Kidney tubule cell (primary cell): ENCODE measurements at places on chromosomes 5 and 9.
A peak's percentile ranks its signal among the peaks of the same experiment; 100 is the strongest.

DNA sequence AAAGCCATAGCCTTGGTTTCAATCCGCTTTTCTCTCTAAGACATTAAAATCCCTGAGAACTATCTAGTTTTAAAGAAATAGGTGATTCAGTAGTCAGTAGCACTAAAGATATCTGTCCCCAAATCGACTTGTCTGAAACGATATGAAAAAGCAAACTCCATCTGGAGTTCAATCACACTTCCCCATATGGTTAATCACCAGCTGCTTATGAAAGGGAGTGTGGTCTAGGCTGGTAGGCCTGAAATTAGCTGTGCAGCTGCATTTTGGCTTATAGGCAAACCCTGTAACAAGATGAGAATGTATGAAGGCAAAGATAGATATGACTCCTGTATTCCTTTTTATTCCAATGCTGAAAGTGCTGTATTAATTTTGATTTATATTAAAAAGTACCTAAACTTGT, 65.9 kb downstream of the DMRTA1 start:
- DNase-seq: peak; percentile 0

DNA sequence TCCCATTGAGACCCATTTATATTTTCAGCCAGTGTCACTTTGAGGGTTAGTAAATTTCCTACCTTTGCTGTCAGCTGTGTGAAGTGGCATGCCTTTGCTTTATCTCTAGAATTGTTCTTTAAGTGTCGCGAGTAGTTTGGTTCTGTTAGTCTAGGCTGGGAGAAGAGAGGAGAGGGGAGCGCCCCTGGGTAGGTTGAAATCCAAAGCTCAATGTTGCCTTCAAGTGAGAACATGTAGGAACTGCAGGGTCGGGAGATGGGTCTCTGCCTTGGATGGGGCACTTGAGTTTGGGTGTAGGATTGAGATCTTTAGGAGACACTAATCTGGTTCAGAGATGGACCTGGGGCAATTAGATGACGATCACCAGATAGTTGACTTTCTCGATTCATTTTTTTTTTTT, 46.3 kb downstream of the STC2 start:
- no peak for DNase-seq

GRCh38 chr9:134961331-134962064, 43.8 kb upstream of the FCN1 start:
- DNase-seq: no peak

GRCh38 chr9:81637276-81637675, 52.1 kb downstream of the TLE1 start:
- no peak for DNase-seq

DNA sequence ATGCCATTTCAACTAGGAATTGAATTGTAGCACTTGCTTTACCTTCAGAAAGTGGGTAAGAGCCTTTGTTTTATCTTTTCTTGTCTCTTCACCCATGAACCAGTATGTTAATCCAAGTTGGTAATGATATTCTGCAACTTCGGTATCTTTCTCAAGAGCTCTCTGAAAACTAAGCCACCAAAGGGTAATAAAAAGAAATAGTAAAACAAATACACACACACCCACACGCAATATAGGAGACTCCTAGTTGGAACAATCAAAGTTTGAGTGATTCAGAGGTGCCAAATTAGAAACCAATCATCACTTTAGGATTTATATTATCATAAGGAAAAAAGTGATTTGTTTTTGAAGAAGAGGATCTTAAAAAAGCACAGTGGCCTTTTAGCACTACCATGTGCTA, 30.4 kb downstream of the SKIC3 start:
- no peak for DNase-seq

- no peak for DNase-seq
Measured at GRCh38 chr9:125959951-125960619, 212.9 kb downstream of the PBX3 start.

DNA sequence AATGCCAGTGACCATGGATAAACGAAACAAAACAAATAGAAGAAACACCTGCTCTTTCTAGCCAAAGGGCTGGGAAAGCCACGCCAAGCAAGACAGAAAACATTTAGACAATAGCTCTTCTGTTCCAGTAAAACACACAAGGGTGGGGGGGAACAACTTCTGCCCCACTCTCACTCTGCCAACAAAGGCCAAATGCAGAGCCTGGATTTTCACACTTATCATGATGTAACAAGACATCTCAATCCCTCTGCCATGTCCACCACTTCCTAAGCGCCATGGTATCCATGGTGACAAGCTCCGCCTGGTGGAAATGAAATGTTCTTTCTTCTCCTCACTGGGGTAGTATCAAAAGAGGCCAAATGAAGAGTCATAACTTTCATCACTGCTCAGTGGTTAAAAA, 60.6 kb downstream of the DRD1 start:
- DNase-seq: no peak

DNA sequence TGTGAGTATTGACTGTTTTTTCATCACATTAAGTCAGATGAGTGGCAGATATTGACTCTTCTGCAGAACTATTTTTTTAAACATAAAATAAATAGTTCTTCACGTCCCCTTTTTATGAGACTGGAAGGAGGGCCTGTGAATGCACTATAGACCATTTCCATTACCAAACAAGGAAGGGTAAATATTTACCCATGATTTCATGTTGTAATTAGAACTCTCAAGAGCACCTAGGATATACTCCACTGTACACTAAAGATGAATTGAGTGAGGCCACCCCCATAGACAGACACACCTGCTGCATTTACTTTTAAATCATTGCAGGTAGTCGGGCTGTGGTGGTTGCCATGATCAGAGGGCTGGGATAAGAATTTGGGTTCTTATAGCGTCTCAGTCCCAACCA, 22.6 kb downstream of the SLC36A1 start:
- DNase-seq: no peak

DNA sequence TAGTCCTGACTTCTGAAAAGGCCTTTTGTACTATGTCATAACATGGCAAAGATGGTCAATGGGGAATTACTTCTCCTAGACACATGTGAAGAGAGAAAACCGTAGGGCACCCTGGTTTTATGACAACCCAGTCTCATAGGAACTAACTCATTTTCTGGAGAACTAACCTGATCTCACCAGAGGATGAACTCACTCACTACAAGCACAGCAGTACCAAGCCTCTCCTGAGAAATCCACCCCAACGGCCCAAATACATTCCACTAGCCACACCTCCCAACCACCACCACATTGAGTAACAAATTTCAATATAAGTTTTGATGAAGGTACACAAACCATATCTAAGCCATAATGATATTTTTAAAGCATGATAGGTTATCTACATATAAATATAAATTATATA, 909.3 kb upstream of the CDH10 start:
- DNase-seq: no peak

GRCh38 chr9:124512806-124513204, 5.6 kb upstream of the NR5A1 start:
- no peak for DNase-seq

GRCh38 chr5:77669677-77670076, 31.2 kb upstream of the OTP start:
- DNase-seq: no peak

DNA sequence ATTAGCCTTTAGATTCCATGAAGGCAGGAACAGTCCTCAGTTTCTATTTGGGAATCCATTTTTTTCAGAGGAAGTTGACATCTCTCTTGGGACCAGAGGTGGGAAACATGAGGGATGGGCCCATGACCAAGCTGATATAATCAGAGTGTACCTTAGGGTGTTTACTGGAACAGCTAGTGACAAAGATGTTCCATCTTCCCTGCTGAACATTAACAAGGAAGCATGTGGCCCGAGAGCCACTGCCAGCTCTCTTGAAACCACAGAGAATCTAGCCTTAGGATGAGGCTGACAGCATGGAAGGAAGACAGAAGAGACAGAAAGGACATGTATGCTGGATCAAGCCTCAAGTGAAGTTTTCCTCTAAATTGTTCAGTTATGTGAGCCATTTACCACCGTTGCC, 16.0 kb downstream of the AQP3 start:
- DNase-seq: no peak

- DNase-seq: no peak
Measured at GRCh38 chr9:17782430-17783149, 203.7 kb downstream of the SH3GL2 start.
